ENCODE measurements at places on chromosomes 3 and 15.

GRCh38 chr15:66884115-66884622 is 181.2 kb upstream of the SMAD3 start:
- DNase-seq: no peak

DNA sequence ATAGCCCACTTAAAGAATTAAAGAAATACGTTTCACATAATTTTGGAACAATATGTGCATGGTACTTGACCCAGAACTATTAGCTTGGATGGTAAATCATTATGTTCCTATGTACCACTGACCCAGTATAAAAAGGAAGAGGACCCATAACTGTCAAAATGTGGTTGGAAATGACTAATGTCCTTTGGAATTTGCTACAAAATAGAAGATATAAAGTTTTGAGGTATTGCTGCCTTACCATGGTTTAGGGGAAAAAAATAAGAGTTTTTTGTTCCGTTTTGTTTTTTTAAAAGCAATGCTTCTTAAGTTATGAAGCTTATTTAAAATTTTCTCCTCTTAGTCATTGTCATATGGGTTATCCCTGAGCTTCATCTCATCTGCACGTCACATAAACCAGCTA is 15.8 kb upstream of the TFDP2 start:
- DNase-seq: no peak

- peak; percentile 96 for DNase-seq
Observed at GRCh38 chr3:126355777-126356372, 1.3 kb downstream of the KLF15 start.

- DNase-seq: no peak
Observed at GRCh38 chr3:32281570-32282106, 43.2 kb downstream of the CMTM8 start.

Measured in hippocampal formation (tissue), 2 donors.